Thymus (tissue), 14 donors: ENCODE measurements at places on chromosomes 11 and 22.

DNA sequence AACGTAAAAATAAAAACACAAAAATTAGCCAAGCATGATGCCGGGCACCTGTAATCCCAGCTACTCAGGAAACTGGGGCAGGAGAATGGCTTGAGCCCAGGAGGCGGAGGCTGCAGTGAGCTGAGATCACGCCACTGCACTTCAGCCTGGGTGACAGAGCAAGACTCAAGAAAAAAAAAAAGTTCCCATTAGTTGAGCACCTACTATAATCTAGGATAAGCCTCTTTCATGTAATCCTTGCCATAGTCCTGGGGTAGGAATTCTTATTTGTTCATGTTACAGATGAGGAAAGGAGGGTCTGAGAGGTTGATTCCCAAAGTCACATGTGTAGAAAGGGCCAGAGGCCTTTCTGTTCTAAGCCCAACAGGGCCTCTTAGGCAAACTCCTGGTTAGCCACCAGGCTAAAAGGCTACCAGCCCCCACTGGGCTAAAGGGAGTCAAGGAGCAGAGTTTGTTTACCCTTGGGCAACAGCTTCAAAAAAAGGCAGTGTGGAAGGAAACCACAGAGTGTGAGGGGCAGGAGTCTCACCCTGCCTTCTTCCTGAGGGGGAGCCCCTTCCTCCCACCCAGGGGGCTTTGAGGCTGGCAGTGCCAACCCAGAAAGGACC is 21.6 kb upstream of the CSNK1E start:
- no peak for DNase-seq

GRCh38 chr11:90171359-90171758 is 36.9 kb downstream of the NAALAD2 start:
- DNase-seq = no peak

DNA sequence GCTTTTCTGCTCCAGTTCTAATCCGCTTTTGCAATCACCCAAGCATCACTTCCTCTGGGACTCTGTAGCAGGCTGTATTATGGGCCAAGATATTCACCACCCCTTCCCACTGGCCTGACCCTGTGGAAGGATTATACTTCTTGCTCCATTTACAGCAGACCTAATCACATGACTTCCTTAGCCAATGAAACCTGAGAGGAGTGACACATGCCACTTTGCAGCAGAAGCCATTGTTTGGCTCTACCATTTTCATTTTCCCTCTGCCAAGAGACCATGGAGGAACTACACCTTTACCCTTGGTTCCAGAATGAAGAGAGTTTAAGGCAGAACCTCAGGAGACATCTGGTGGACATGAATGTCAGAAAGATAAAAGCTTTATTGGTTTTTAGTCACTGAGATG is 134.9 kb upstream of the HSD17B12 start:
- no peak for DNase-seq

GRCh38 chr22:50576806-50577696 is 1.2 kb downstream of the CPT1B start:
- no peak for DNase-seq

- DNase-seq = no peak
Measured at GRCh38 chr11:73201249-73201648, 16.8 kb upstream of the P2RY2 start.

DNA sequence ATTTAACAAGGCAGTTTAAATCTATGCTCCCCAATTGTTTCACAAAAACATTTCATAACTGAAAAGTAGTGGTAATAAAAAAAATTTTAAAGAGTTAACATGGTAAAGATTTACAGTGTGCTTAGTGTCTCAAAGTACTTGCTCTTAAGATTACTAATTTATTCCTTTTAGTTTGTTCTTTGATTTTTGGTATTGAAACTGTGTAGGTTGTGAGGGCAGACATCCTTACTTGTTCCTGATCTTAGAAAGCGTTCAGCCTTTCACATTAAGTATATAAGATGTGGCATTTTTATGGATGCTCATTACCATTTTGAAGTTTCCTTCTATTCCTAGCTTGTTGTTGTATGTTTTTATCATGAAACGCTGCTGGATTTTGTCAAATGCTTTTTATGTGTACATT is 32.9 kb downstream of the RAB6A start:
- no peak for DNase-seq

DNA sequence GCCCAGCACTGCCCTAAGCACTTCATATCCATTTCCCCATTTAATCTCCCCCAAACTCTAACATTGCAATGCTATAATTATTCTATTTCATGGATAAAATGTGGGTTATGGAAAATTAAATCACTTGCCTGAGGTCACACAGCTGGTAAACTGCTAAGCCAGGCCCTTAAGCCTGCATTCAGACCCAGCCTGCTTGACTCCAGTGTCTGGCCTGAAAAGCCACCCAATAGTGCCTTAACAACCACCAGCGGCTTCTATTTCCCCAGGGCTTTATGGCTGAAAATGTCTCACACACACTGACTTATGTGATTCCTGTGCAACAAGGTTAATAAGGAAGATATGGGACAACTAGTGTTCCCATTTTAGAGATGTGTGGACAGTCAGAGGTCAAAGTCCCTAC is 178.5 kb upstream of the SNX19 start:
- DNase-seq = no peak

GRCh38 chr11:124219126-124219525 is 21.8 kb upstream of the OR8G1 start:
- no peak for DNase-seq

GRCh38 chr22:33325232-33326004 is 267.2 kb upstream of the SYN3 start:
- DNase-seq = no peak

GRCh38 chr11:88482871-88483301 is 145.3 kb upstream of the CTSC start:
- DNase-seq = no peak

DNA sequence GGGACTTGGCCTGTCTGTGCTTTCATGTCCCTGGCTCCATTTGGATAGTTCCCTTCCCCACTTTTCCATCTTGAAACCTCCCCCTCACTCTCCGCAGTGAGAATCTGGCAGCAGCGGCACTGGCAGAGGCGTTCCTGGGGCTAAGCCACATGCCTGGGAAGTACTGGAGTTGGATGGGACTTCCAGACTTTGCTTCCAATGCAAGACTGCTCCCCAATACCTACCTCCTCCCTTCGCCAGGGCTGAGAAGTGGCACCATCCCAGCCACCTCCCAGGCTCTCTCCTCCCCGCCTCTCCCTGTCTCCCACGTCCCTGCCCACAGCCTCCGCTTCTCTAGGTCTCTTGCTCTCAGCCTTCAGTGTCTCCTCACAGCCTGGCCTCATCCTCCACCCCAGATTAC is 16.6 kb downstream of the TST start:
- no peak for DNase-seq

GRCh38 chr11:8092587-8093424 is 11.8 kb downstream of the TUB start:
- DNase-seq = no peak

DNA sequence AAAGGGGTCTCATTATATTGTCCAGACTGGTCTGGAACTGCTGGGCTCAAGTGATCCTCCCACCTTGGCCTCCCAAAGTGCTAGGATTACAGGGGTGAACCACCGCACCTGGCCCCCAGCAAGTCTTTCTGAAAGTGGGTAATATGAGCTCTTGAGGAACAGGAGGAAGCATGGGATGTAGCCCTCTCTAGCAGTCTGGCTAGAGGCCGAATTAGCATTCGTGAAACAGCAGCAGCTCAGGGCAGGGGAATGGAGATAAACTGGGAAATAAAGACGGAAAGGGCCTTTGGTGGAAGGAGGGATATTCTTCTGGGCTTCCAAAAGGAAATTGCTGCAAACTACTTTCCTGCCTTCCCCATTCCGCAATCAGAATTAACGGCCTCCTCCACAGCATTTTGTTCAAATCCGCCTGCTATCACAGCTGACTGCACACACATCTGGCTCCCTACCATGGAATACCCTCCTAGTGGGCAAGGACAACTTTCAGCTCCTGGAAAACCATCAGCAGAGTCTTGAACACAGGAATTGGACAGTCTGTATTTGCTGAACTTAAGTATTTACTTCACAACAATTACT is 44.3 kb downstream of the MICAL3 start:
- DNase-seq = no peak

- DNase-seq = no peak
Measured at GRCh38 chr11:100961633-100962032, 168.0 kb downstream of the PGR start.

GRCh38 chr22:48270731-48271130 is 1508.3 kb downstream of the TBC1D22A start:
- DNase-seq = no peak

DNA sequence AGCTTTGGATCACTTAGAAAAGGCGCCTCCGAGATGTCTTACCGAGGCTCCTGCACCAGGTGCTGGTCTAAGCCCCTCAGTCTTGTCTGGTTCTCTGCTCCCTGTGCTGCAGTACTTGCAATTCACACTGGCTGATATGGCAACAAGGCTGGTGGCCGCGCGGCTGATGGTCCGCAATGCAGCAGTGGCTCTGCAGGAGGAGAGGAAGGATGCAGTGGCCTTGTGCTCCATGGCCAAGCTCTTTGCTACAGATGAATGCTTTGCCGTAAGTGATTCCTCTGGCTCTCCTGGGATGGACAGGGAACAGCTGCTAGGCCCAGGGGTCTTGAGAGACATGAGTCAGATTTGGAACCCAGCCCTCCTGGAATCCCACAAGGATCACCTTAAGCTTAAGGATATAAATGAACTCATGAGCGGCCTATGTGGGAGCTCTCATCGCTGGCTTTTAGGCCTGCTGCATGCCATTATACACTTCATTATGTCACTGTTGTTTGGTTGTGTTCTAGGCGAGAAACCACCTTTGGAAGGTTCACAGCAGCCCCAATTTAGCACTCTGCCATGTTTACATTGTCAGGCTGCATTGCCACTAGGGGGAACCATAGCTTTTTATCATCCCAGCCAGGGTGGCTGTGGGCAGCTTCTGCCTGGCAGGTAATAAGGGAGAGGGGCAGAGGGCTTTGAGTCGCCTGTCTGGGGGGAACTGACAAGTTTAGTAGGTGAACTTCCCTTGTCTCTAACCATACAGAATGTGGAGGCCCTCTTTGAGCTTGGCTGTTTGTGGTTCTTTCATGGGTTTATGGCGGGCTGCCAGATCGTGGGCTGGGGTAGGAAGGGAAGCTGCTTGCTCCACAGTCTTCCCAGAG is 8.5 kb downstream of the ACAD8 start:
- DNase-seq = no peak

GRCh38 chr11:77101043-77101537 is 1.6 kb upstream of the OMP start:
- DNase-seq = no peak

DNA sequence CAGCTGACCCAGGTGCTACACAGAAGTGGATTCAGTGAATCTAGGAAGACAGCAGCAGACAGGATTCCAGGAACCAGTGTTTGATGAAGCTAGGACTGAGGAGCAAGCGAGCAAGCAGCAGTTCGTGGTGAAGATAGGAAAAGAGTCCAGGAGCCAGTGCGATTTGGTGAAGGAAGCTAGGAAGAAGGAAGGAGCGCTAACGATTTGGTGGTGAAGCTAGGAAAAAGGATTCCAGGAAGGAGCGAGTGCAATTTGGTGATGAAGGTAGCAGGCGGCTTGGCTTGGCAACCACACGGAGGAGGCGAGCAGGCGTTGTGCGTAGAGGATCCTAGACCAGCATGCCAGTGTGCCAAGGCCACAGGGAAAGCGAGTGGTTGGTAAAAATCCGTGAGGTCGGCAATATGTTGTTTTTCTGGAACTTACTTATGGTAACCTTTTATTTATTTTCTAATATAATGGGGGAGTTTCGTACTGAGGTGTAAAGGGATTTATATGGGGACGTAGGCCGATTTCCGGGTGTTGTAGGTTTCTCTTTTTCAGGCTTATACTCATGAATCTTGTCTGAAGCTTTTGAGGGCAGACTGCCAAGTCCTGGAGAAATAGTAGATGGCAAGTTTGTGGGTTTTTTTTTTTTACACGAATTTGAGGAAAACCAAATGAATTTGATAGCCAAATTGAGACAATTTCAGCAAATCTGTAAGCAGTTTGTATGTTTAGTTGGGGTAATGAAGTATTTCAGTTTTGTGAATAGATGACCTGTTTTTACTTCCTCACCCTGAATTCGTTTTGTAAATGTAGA is 1.7 kb downstream of the MALAT1 start:
- no peak for DNase-seq

- no peak for DNase-seq
Measured at GRCh38 chr11:12520054-12520453, 142.7 kb downstream of the PARVA start.

DNA sequence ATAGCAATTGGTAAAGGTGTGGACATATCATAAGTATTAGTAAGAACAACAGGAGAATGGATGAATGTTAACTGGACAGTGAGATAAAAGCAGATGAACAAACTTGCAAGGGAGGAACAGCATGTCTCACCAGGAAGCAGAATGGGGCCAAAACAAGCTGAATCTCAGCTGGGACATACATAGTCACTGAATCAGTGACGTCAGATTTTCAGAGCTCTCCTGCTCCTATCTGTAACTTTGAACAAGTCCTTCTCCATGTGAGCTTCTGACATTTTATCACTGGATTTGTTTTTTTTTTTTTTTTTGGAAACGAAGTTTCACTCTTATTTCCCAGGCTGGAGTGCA is 118.7 kb downstream of the BBOX1 start:
- no peak for DNase-seq

- DNase-seq = no peak
Measured at GRCh38 chr22:37677493-37677974, 2.1 kb downstream of the LGALS1 start.

DNA sequence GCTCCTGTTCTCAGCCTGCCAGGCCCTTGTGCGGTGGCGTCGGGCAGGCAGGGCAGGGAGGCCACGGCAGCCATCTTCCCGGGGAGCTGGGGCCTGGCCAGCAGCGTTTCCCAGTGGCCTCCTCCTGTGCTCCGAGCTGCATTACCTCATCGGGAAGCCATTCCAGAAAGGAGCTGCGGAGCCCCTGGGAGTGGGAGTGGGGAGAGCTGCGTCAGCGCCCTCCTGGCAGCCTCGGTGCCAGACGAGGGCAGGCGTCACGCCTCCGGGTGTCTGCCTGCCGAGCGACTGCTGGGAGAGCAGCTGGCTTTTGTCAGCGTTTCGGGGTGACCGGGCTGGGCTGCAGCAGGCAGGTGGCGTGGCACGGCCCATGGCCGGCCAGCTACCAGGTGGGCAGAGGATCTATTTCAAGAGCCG is 30.9 kb upstream of the WNT7B start:
- DNase-seq = no peak
